Calu3 (cell line): ENCODE measurements at places on chromosomes 2 and 18.

- no peak for DNase-seq
These were observed 31.1 kb upstream of the CD8A start for GRCh38 chr2:86821842-86822241.

DNA sequence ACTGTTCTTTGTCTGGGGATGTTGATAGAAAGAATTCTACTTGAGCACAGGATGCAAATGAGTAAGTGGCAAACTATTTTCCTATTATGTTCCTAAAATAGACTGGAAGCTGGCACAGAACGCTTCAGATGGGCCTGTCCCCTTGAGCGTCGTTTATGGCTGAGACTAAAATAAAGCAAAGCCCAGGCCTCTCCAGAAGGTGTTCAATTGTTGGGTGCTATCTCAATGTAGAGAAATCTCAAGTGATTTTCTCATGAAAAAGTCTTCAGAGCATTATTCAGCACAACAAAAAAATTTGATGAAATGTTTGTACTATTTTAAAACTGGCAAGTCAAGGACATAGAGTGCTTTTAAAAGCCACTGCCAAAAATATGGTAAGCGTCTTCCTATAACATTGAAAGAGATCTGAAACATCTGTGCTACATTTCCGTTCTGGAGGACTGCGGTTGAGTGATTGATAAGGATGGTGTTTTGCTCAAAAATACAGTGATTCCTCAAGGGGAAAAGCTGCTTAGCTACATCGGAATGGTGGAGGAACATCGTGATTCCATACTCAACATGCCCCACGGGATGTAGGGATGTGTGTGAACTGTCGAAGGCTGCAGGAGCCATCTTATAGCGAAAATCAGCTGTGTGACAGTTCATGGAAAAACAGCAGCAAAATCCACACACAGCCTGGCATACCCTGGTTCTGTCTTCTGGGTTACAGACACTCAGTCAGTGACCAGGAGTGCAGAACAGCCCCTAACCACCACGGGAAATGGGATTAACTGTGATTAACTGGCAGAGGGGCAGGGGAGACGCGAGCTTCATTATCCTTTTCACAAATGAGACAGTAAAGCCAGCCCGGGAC, 10.4 kb upstream of the LRRFIP1 start:
- no peak for DNase-seq

DNA sequence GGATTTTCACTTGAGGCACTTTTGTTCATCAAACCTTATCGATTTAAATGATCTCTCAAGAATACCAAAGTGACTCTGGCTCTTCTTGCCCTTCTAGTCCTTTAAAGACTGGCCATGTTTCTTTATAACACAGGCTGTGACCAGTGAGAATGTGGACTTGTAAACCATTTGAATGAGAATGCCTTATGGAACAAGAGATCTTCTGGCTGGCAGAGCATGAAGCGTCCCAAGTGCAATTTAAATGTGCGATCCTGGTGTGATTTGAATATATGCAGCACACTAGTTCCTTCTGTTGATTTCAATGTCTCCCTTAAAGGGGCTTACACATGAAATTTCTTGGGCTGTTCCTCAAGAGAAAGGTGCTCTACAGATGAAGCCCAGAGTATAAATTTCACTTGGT, 262.4 kb upstream of the CCDC68 start:
- DNase-seq = no peak

DNA sequence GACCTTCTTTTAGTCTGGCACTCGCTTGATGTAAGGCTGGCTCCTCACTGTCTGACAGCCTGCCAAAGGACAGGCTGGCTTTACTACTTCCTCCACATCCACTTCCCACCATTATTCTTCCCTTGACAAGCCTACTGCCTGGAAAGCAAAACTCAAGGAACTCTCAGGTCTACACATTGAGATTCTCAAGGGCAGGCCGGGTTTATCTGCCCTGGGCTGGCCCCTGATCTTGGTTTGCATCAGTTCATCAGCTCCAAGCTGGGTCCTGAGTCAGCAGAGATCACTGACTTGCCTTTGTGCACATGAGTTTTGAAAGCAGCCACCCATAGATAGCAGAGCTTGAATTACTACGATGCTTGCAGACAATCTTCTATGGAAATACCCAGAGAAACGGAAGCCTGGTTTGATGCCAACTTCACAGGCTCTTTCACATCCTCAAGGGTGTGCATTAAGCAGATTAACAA, 53.9 kb downstream of the KCTD18 start:
- DNase-seq = no peak

DNA sequence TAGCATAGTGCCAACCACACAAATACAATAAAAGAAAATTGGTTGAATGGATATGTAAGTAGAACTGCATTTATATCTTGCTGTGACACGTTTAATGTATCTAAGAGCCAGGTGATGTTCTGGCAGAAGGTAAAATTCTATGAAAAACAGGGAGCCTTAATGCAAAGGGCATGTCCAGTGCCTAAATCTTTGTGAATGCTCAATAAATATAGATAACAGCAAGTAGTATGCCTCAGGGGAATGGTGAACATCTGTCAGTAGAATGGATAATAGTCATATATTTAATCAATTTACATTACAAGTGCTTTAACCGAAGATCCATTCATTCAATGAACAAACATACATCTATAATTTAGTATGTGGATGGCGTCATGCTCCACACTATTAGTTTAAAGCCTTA, 43.7 kb upstream of the NYAP2 start:
- no peak for DNase-seq

GRCh38 chr2:231297108-231297908, 98.2 kb upstream of the B3GNT7 start:
- peak; percentile 65 for DNase-seq

- DNase-seq = no peak
These were observed 833.0 kb downstream of the TMEM182 start for GRCh38 chr2:103594823-103595222.

DNA sequence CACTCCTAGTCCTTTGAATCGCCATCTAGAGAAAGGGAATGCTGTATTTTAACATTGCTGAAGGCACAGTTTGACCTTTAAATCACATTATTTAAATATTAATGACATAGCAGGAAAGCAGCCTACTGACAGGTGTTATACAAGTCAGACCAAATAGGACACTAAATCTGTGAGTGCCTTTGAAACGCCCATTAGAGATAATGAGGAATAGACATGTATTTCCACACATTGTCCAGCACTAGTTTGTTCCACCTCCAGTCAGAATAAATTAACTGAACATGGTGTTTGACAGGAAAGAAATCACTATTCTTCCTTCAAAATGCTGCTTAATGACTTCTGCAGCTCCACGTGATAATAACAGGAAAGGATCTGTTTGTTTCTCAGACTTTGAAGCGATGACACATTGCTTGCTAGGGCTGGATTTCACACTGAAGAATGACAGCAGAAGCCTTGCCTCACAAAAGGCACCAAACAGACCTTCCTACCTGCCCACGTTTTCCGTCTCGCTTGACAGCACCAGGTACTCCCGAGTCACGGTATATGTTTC, 90.5 kb upstream of the DDX18 start:
- no peak for DNase-seq

DNA sequence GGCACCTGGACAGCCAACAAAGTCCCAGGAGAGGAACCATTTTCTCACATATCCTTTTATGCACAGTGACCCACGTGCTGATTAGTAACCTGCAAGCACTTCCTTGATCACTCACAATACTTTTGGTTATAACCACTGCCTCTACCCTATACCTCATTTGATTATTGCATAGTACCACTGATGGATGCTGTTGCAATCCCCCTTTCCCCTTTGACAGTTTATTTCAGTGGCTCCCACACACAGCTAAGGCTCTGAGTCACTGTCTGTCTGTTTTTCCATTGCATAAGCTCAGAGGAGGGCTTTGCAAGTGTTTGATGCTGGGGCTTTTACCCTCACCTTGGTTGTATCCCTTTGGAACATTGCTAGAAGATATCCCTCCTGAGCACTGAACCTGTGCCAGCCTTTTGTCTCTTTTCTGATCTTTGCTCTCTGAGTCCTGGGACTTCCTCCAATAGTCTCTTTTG, 101.7 kb upstream of the RBBP8 start:
- no peak for DNase-seq

- peak; percentile 67 for DNase-seq
These were observed 51.5 kb downstream of the HAUS1 start for GRCh38 chr18:46155641-46156051.

DNA sequence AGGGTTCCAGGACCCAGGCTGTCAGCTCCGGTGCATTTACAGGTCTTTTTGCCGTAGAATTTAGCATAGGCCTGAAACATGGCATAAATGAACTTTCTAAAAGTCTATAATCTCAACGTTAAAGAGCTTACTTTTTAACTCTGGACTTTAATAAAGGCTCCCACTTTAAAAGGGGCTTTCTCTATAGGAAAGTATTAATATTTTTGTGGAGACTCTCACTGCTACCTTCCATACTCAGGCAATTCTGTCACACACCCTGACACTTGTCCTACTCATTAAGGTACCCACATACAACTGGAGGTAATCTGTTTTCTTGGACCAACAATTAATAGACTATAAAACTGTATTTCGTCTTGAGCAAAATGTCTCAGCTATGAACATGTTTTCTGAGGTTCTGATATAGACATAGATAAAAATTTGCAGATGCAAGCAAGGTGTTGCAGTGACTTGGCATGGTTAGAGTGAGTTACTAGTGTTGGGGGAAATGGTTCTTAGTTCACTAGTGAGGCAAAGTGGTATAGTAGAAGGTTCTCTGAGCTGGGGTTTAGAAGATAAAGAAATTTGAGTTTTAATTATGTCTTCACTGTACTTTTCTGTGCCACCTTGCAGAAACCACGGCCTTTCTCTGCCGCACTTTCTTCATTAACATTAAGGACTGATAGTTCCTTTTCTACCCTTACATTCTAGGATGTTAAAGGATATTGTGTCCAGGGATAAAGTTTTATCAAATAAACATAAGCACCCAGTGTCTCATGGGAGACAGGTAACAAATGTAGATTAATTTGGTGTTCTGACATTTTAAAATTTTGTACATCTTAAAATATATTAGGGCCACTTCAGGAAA, 10.8 kb upstream of the NR4A2 start:
- DNase-seq = no peak

- peak; percentile 2 for DNase-seq
These were observed 364.7 kb downstream of the XIRP2 start for GRCh38 chr2:167253025-167253424.

GRCh38 chr2:19086231-19086651, 272.2 kb downstream of the OSR1 start:
- no peak for DNase-seq

DNA sequence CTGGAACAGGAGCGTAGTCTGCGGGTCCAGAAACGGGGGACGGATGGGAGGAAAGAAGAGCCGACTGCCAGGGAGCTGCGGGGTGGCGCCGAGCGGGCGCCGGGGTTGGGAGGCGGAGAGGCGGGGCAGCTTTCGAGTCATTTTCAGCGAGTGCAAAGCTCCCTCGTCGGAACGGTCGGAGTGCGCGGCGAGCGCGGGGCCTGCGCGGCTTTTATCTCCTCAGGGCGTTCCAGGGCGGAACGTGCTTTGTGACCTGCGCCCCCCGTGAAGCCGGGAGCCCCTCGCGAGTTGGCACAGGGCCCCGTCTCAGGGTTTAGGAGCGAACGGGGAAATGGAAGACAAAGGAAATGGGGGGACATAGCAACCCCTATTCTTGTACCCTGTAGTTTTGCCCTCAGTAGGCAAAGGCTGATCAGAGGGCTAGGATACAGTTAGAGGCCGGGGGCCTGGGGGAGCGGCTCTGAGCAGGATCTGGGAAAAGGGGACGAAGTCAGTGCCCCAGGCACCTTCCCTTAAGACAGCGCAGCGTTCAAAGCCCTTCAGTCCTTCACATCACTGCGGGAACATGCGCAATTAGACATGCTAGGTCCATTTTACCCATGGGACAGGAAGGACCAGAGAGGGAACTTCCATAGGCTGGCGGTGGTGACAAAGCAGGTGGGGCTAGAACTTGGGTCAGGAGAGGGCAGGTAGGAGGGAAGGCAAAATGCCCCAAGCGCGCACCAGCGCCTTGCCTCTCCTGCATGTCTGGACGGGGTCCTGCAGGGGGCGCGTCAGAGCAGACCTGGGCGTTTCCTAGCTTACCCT, 60.1 kb upstream of the IL1RL1 start:
- peak; percentile 81 for DNase-seq

GRCh38 chr2:74867841-74868658, 34.1 kb downstream of the HK2 start:
- no peak for DNase-seq

GRCh38 chr2:175167076-175167791, 769 bp downstream of the ATF2 start:
- peak; percentile 49 for DNase-seq

- no peak for DNase-seq
These were observed 7.1 kb upstream of the KCMF1 start for GRCh38 chr2:84963692-84964405.

- DNase-seq = peak; percentile 43
These were observed 34.4 kb upstream of the TRAPPC8 start for GRCh38 chr18:31977270-31977872.

DNA sequence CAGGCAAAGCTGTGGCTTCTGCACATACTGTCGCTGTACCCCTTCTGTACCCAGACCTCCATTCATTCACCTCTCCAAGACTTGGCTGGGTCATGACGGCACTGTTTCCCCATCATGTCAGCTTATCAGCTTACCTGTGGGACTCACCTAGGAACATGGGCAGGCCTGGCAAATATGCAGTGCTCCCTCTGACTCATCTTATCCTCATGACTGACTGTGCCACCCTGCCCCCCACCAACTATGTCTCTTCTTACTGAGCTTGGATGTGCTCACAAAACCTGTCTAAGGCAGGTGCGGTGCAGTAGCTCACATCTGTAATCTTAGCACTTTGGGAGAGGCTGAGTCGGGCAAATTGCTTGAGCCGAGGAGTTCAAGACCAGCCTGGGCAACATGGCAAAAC, 152.4 kb downstream of the MGAT5 start:
- DNase-seq = peak; percentile 67

DNA sequence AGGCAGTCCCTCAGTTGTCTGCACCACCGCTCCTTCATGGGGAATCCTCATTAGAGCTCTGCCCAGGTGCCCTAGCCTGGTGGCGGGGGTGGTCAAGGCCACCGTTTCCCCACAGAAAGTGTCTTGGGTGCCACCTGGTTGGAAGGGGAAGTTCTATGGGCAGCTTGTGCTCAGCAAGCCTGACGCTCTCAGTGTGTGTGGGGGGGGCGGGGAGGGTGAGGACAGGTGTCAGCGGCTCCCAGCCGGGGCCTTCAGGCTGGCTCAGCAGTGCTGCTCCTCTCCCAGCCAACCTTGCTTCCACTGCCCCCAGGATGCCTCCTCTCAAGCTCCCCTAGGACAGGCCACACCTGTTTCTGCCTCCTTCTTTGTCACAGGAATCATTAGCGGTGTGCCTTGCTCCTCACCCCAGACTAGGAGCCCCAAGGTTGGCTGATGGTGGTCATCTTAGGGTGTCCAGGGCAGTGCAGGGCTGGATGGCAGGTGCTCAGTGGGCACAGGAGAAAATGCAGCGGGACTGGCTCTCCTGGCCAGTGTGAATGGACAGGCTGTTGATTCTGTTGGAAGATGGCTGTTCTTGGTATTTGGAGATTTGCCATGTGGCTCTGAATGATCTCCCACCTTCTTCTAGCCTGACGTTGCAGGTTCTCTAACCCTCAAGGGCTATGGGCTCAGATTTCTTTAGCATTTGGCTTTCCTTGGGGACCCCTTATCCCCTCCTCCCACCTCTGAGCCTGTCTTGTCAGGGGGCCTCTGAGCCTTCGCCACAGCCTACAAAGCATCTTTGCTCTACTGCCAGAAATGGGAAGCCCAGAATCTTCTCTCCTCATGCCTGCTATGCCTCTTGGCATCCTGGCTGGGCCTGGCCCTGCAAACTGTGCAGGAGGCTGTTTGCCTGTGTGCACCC, 185.8 kb upstream of the HS6ST1 start:
- no peak for DNase-seq

- no peak for DNase-seq
These were observed 155.7 kb upstream of the SH3BP4 start for GRCh38 chr2:234796045-234796591.
